ENCODE measurements at places on chromosomes 2 and 18. TPM values are rescaled to one million over a fixed set of nuclear protein-coding genes. Genes with fewer than 3 reads are reported as not detected.

The FAP gene
- 2.2 TPM for total RNA-seq

The AGXT gene
- not detected for total RNA-seq

The GPR35 gene
- 2.3 TPM for total RNA-seq

The ACTR3 gene
- 128 TPM for total RNA-seq

The CNDP1 gene
- total RNA-seq = not detected

The RASGRP3 gene
- 15.8 TPM for total RNA-seq

The UGT1A3 gene
- 0.54 TPM for total RNA-seq

Measured in lower leg skin (tissue), 4 donors.